K562 (cell line): ENCODE measurements at places on chromosomes 4 and X. TPM values are rescaled to one million over a fixed set of nuclear protein-coding genes. Genes with fewer than 3 reads are reported as not detected.

The TMPRSS11D gene
- total RNA-seq, result not detected in 2 replicates

The CTAG1B gene
- not detected in 2 replicates for total RNA-seq

The OTUD6A gene
- total RNA-seq, result not detected in 2 replicates

The ZNF674 gene
- total RNA-seq, result 2.5 and 2.7 TPM in 2 replicates

The HMGB2 gene
- total RNA-seq, result 283 and 309 TPM in 2 replicates

The TCEAL6 gene
- not detected in 2 replicates for total RNA-seq

The GRIA3 gene
- not detected in 2 replicates for total RNA-seq

The TMSB15A gene
- total RNA-seq, result 0.49 TPM in 1 of 2 replicates, not detected in the other

DNA sequence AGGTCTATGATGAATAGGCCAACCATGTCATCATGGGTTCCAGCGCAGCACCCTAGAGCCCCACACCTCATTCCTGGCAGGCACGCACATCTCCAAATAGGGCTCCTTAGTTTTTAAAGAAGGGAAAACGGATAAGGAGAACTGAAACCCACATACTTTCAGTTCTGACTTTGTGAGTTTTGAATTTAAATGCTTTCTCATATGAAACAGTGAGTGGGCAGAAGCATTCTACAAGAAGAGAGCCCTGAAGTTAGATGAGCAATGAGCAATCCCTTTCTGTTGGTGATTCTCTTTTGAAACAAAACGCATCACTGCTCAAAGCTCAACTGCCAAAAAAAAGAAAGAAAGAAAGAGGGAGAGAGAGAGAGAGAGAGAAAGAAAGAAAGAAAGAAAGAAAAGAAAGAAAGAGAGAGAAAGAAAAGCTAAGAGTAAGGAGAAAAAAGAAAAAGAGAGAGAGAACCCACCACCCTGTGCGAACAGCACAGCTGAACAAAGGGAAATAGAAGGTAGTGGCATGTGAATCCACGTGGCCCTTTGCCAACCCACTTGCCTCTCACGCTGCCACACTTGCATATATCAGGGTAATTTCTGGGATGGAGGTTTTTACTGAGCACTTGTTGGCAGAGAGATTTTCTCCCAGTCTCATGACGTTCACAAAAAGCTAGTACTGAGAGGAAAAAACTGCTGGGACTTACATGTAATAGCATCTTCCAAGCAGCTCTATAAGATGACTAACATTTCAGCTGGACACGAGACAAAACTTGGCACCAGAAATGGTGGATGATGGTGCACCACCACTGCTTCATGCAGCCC is 31.0 kb downstream of the TMSB4X start:
- H3K4me3 ChIP-seq, result no peak overlapping the region
- H3K27ac ChIP-seq, result no peak overlapping the region

DNA sequence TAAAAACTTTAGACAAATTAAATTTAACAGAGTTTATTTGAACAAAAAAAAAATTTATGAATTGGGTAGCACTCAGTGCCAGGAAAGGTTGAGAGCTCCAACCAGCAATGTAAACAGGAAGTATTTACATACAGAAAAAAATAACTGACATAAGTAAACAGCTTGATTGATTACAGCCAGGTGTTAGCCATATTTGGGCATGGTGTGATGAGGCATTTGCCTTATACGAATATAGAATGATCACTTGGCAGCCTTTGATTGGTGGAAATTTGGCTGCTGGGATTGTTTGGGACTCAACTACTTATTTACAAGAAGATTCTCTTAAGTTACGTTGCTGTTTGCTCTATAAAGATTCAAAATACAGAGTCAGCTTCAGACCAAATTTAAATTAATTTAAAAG is 172.0 kb downstream of the ADAM29 start:
- no peaks in the 10 kb centered on the region for H3K27me3 ChIP-seq
- H3K27ac ChIP-seq, result no peak overlapping the region
- no peaks in the 10 kb centered on the region for H3K36me3 ChIP-seq

GRCh38 chrX:119734897-119735339 is 23.5 kb upstream of the SOWAHD start:
- no peaks in the 10 kb centered on the region for H3K36me3 ChIP-seq
- no peak overlapping the region for H3K27ac ChIP-seq

DNA sequence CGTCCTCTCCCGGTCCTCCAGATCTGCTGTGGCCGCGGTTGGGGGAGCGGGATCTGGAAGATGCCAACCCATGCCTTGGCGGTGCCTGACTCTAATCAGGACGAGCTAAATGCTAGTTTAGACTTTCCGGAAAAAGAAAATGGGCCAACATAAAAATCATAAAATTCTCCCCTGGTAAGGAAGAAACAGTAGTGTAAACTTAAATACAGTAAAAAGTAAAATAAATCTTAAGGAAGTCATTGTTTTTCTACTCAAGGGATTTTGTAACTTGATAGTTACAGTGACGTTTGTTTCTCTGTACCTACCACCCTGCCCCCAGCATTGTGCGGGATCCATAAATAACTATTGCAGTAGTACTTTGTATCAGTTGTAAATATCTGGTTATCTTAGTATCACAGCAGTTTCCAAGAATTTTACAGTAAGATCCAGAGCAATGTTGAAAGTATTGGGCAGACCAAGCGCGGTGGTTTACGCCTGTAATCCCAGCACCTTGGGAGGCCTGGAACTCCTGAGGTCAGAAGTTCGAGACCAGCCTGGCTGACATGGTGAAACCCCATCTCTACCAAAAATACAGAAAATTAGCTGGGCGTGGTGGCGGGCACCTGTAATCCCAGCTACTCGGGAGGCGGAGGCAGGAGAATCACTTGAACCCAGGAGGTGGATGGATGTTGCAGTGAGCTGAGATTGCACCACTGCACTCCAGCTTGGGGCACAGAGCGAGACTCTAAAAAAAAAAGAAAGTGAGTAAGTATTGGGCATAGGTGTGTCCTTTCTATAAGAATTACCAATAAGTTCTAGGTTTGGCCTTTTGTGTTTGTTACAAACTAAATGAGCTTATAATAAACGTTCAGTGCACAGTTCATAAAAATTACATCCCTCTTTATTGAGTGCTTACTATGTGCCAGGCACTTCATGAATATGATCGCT is 1.0 kb upstream of the PLA2G12A start:
- H3K27ac ChIP-seq, result peak overlapping the region; percentile 89
- peaks cover 37% of the 10 kb centered on the region for H3K4me1 ChIP-seq
- peaks cover 14% of the 10 kb centered on the region; the same call in 2 of the 3 replicates for H3K36me3 ChIP-seq
- H3K27me3 ChIP-seq, result no peaks in the 10 kb centered on the region
- DNase-seq, result no peak

- H3K4me3 ChIP-seq, result no peak overlapping the region
- DNase-seq, result no peak
- no peaks in the 10 kb centered on the region for H3K36me3 ChIP-seq
- H3K27ac ChIP-seq, result no peak overlapping the region
- no peaks in the 10 kb centered on the region for H3K27me3 ChIP-seq
These were observed 4.3 kb downstream of the GIMD1 start for GRCh38 chr4:106364282-106364681.

DNA sequence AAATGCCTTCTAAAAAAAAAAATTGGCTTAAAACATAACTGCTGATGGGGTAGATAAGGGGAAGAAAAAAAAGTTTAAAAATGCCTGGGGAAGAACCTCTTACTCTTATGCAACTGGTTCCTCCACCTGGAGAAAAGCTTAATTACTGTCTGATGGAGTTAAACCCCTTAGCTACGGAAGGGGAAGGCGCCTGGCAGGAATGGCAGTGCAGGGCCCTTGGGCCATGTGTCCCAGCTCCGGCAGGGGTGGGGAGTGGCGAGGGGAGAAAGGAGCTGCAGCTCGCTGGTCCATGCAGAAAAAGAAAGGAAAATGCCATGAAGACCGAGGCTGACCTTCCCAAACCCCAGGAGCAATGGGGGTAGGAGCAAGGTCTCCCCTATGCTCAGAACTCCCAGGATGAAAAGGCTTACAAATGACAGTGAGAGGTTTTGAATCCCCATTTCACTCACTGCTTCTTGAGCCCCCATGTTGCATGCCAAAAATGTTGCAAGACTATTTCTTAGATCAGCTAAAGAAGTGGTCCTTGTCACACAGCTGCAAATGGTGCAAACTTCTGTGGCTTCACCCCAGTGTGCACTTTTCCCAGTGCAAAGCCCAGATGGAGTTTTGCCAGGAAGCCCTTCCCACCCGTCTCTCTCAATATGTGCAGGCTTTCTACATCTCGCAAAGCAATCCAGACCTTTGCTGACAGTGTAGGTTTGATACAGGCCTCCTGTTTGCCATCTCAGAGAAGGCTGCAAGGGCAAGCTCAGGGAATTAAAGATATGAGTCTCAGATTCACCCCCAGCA is 204.8 kb upstream of the CT83 start:
- no peaks in the 10 kb centered on the region for H3K4me1 ChIP-seq
- H3K36me3 ChIP-seq, result no peaks in the 10 kb centered on the region
- H3K27me3 ChIP-seq, result no peaks in the 10 kb centered on the region

- no peaks in the 10 kb centered on the region for H3K27me3 ChIP-seq
- no peak overlapping the region for H3K4me3 ChIP-seq
- H3K36me3 ChIP-seq, result no peaks in the 10 kb centered on the region
- H3K4me1 ChIP-seq, result no peaks in the 10 kb centered on the region
- H3K27ac ChIP-seq, result no peak overlapping the region
These were observed 63.5 kb upstream of the EMCN start for GRCh38 chr4:100581337-100581736.

GRCh38 chrX:119406776-119407175 is 7.6 kb downstream of the SLC25A43 start:
- H3K27me3 ChIP-seq, result no peaks in the 10 kb centered on the region
- DNase-seq, result peak; percentile 61
- H3K36me3 ChIP-seq, result no peaks in the 10 kb centered on the region; the same call in 2 of the 3 replicates
- peak overlapping the region; percentile 45; the same call in 2 of the 3 replicates for H3K27ac ChIP-seq
- H3K4me3 ChIP-seq, result no peak overlapping the region

DNA sequence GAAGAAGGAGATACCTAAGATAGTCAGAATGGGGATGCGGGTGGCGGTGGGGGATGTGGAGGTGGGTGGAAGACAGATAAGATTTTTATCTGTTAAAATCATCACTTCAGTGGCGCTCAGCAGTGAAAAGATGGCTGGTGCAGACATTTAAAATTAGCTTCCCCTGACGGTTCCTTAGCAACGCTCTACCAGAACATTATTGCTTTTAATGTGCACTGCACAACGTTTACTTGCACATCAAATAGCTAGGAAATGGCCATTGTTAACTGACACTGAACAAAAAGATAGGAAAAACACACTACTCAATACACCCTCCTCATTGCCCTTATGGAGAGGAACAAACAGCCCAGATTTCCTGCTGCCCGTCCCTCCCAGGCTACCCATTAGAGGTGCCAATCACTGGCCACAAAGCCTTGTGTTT is 61.0 kb upstream of the FTHL17 start:
- no peaks in the 10 kb centered on the region for H3K4me1 ChIP-seq
- H3K36me3 ChIP-seq, result no peaks in the 10 kb centered on the region; the same call in 2 of the 3 replicates
- H3K27ac ChIP-seq, result no peak overlapping the region
- DNase-seq, result no peak
- H3K4me3 ChIP-seq, result no peak overlapping the region

- no peak overlapping the region for H3K4me3 ChIP-seq
- no peak for DNase-seq
- H3K27ac ChIP-seq, result no peak overlapping the region
- no peaks in the 10 kb centered on the region for H3K4me1 ChIP-seq
These were observed 190.7 kb downstream of the ZNF674 start for GRCh38 chrX:46354481-46354880.

DNA sequence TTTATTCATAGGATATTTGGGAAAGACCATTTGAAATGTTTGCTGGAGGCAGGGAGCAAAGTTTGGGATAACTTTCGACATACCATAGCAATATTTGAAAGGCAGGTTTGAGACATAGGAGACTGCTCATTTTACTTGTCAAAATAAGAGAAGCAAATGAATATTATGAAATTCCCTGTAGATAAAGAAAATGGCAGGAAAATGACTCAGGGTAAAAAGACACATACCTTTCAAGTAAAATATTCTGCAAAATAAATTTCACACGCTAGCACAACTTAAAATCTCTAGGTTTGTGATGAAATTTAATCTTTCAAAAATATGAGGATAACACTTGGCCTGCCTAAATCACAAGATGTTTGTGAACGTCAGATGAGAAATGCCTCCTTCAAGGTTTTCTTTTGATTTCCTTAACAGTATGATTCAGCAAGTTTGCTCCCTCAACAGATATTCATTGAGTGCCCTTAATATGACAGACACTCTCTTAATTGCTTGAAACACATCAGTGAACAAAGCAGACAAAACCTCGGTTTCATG is 6.6 kb downstream of the TMEM156 start:
- H3K36me3 ChIP-seq, result no peaks in the 10 kb centered on the region
- no peak for DNase-seq
- no peaks in the 10 kb centered on the region for H3K27me3 ChIP-seq
- H3K4me1 ChIP-seq, result 0 out of 2 replicates have a peak, but pooled peaks cover 7% of the 10 kb centered on the region

DNA sequence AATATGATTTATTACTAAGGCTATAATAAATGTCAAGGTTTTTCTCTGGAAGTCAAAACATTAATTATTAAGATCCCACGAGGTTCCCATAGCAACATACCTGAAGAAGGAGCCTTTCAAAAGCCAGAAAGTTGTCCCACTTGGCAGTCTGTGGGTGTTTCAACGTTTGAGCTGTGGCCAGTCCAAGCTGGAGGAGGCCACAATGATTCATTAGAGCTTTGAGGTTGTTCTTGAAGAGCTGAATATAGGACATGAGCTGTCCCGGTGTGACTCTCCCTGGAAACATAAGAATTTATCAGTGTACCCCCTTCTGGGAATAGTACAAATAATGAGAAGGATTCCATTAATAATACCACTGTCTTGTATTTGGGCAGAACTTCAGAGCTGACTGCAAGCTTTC is 92.1 kb downstream of the SCFD2 start:
- no peak for DNase-seq
- H3K4me1 ChIP-seq, result no peaks in the 10 kb centered on the region
- H3K27ac ChIP-seq, result no peak overlapping the region
- peaks cover 2% of the 10 kb centered on the region; the same call in 1 of the 3 replicates for H3K36me3 ChIP-seq

- no peaks in the 10 kb centered on the region for H3K36me3 ChIP-seq
- no peaks in the 10 kb centered on the region for H3K27me3 ChIP-seq
- no peaks in the 10 kb centered on the region for H3K4me1 ChIP-seq
- H3K4me3 ChIP-seq, result no peak overlapping the region
- no peak for DNase-seq
These were observed 195.6 kb upstream of the TACR3 start for GRCh38 chr4:103915224-103915869.

- H3K4me3 ChIP-seq, result no peak overlapping the region
- DNase-seq, result no peak
- no peak overlapping the region for H3K27ac ChIP-seq
- no peaks in the 10 kb centered on the region for H3K36me3 ChIP-seq
- no peaks in the 10 kb centered on the region for H3K4me1 ChIP-seq
- no peaks in the 10 kb centered on the region for H3K27me3 ChIP-seq
These were observed 290.3 kb downstream of the LDB2 start for GRCh38 chr4:16608123-16608522.

- H3K4me3 ChIP-seq, result no peak overlapping the region
- H3K27ac ChIP-seq, result no peak overlapping the region
These were observed 19.9 kb downstream of the SEPTIN11 start for GRCh38 chr4:76969495-76969894.
